ENCODE measurements at places on chromosomes 6 and 20.

GRCh38 chr6:141988954-141989705 lies 143.6 kb upstream of the GJE1 start:
- peak; percentile 84 for DNase-seq

DNA sequence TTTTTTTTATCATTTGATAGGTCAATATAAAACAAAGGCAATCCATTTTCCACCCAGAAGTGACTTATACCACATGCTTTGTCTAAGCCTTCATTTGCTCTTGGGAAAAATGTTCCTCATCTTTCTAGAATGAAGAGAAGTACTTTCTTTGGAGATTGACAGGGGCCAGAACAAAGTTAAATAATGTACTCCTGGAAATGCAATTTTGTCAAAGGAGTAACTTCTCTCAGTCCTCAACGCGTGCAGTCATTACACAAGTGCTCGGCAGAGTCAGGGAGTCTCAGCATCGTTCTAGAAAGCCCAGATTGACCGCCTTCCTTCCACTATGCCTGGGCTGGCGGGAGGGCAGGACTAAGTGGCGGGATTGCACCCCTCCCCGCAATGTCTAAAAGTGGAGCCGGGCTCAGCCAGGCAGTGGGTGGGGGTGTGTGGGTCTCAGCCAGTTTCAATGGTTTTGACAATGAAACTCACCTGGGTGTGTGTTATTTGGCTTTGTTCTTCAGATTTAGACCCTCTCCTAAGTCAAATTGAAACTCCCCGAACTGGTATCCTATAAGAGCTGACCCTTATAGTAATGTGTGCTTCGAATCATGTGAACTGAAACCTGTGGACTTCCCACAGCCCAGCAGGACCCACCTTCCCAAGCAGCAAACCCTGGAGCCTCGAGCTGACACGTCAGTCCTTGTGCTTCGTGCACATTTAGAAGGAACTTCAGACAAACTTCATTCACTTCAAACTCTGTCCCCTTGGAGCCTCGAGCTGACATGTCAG lies 63.2 kb upstream of the DUSP22 start:
- no peak for DNase-seq

- peak; percentile 53 for DNase-seq
Observed at GRCh38 chr6:161434350-161434749, 160.5 kb upstream of the AGPAT4 start.

- DNase-seq, result no peak
Observed at GRCh38 chr6:140193269-140193668, 818.8 kb upstream of the CITED2 start.

- peak; percentile 77 for DNase-seq
Observed at GRCh38 chr6:10403385-10404106, 11.3 kb downstream of the TFAP2A start.

- DNase-seq, result no peak
Observed at GRCh38 chr6:169156793-169157147, 96.9 kb downstream of the THBS2 start.

DNA sequence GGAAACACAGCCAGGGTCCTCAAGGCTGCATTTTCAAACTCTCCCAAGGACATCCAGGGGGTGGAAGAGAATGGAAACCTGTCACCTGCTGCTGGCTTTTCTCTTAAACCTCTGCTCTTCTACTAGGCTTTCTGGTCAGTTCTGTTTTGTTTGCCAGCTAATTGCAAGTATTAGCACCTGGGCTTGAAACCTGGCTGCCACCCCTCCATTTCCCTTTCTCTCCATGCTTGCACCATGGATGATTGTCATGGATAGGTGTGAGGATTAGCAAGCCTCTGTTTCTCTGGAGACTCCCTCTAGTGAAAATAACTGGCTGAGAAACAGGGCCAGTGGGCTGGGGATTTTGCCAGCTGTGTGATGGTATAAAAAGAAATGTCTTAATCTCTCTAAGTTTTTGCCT lies 33.0 kb upstream of the GPR6 start:
- no peak for DNase-seq

GRCh38 chr20:17457588-17458190 lies 73.5 kb downstream of the BFSP1 start:
- peak; percentile 27 for DNase-seq

DNA sequence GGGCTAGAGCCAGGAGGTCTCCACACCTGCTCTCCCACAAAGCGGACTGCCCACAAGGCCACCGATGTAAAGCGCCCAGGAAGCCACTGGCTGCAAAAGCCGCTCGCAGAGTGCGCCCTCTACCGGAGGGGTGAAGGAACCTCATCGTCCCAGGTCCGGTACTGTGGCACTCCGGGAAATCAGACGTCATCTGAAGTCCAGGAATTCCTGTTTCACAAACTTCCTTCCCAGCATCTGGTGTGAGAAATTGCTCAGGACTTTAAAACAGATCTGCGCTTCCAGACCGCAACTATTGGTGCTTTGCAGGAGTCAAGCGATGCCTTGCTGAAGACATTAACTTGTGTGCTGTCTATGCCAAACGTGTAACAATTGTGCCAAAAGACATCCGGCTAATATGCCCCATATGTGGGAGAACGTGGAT lies 115.1 kb upstream of the ARID1B start:
- no peak for DNase-seq

GRCh38 chr6:158781692-158782373 lies 37.3 kb downstream of the EZR start:
- no peak for DNase-seq

DNA sequence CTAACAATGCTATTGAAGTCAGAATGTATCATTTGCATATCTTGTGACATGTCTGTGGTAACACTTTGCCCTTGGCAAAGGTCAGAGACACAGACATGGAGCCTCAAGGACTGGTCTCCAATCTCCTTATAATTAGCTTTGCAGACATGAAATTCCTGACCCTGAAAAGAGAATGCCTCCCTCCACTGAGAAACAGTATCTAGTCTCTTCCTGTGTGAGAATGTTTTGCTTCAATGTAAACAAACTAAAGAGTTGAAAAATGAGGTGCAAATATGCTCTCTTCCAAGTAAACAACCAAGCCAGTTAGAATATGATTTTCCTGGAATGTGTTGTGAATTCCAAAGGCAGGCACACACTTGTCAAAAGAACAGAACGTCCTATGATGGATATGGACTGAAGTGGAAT lies 407.1 kb upstream of the MARCKS start:
- DNase-seq, result peak; percentile 31

- DNase-seq, result no peak
Observed at GRCh38 chr6:39266375-39266774, 37.1 kb upstream of the KCNK5 start.

DNA sequence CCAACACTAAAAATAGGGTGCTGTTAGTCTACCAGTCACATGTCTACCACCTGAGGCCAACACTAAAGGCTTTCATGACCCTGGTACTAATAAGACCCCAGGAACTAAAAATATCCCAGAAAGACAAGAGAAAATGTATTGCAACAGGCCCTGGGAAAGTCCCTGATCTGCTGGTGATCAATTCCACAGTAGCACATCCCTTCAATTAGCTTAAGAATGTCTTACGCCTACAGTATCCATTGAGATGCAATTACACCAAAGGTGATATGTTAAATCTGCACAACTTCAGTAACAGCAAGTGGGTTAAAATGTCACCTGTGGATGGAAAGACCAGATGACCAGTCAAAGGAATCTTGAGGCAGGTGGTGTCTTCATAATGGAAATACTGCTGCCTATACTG lies 3.1 kb downstream of the SEMG1 start:
- no peak for DNase-seq

DNA sequence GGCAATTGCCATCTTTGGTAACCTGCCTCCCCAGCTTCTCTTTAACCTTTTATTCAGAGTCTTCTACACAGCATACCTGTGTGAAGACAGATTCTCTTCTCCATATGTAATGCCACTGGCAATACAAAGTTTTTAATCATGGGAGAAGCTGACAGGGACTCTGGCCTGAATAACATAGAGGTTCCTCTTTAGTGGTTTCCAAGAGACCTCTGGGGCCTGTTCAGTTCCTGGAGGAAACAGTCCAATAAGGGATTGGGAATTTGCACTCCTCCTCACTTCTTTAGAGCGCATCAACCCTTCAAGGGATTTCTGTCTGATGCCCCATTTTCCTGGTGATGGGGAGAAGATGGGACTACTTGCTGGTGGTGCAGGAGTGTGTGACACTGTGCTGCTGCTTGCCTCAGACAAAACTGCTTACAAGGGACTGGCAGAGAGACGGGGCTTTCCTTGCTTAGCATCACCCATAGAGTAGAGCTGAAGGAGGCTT lies 1.4 kb downstream of the RIMS1 start:
- no peak for DNase-seq

- no peak for DNase-seq
Observed at GRCh38 chr6:36897609-36898008, 11.9 kb downstream of the C6orf89 start.

- DNase-seq, result no peak
Observed at GRCh38 chr6:28565823-28566526, 40.3 kb downstream of the GPX5 start.

DNA sequence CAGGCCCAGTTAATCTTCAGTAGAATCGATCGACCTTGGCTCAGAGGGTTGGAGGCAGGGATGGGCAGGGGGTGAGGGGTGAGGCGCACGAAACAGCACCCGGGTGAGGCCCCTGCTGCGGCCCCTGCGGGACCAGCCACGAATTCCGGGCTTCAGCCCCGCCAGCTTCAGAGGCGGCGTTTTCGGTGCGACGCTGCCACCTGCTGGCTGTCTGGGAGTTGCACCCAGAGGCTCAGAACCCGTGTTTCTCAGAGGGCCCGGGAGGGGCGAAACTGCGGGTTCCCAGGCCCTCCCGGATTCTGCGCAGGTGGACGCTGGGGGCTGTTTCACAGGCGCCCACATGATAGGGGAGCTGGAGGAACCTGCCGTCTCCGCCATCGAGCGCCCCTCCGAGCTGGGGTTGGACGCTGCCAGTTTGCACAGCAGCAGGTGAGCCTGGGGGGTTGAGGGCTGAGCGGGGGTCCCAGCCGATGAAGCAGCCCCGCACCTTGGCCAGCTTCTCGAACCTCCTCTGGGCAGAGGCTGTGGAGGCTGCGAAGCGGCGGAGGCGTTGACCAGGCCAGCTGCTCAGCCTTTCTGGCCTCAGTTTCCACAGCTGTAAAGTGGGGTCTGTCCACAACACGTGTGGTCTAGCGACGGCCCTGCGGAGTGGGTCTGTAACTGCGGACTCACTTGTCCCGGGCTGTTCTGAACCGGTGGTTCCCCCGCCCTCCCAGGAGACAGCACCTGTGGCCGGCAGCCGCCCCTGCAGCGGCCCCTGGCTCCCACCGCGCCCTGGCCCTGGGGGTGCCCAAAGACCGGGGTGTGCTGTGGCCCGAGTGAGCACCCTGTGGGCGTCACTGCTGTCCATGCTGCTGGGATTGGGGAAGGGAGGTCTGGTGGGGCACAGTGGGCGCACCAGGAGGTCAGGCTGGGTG lies 2.5 kb upstream of the BHLHE23 start:
- peak; percentile 63 for DNase-seq
